ENCODE measurements at places on chromosomes 1 and 21.

DNA sequence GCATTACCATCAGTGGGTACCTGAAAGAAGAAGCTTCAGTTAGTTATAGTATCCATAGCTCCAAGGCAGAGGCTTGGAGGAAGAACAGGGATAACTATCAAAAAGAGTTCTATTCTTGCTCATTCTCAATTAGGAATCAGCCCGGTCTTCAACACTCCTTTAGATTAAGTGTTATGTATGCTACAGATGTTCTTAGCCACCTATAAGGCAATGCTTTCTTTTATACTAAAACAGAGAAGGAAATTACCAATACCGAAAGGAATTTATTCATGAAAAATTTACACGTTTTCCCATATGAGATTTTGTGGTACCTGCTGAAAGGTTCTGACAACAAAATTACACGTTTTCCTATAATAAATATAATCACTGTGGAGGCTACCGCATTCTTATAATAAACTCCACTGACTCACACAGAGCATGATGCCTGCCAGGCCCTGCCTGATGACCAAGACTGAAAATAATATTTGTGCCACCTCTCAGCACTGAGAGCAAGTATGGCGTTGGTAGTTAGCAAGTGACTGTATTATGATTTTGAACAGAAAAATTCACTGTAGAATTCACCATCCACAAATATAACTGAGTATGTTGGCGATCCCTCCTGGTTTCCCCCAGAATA lies 58.3 kb downstream of the APP start:
- DNase-seq: no peak

DNA sequence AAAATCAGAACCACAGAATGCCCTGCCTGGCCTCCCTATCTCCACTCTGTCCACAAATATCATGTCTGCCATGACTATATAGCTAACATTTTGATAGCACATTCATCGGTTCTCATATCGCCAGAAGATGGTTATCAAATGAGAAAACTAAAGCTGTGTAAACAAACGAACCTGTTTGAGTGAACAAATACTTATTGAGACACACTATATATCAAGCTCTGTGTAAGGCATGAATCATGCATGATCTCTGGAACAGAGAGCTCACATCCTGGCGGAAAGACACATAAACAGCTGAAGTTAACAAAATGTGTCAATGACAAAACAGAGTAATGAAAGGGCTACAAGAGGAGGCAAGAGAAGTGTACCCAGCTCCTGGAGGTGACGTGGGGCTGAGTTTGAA lies 13.1 kb downstream of the KCND3 start:
- no peak for DNase-seq

GRCh38 chr1:228334226-228334935 lies 72.3 kb downstream of the TRIM11 start:
- no peak for DNase-seq

- DNase-seq: no peak
Measured at GRCh38 chr1:168392958-168393549, 112.4 kb downstream of the TBX19 start.

- peak; percentile 63 for DNase-seq
Measured at GRCh38 chr1:206734499-206735142, 36.0 kb upstream of the IL19 start.

GRCh38 chr1:228974273-228974672 lies 239.0 kb downstream of the RHOU start:
- DNase-seq: no peak

- no peak for DNase-seq
Measured at GRCh38 chr1:180131510-180131909, 23.2 kb upstream of the QSOX1 start.

DNA sequence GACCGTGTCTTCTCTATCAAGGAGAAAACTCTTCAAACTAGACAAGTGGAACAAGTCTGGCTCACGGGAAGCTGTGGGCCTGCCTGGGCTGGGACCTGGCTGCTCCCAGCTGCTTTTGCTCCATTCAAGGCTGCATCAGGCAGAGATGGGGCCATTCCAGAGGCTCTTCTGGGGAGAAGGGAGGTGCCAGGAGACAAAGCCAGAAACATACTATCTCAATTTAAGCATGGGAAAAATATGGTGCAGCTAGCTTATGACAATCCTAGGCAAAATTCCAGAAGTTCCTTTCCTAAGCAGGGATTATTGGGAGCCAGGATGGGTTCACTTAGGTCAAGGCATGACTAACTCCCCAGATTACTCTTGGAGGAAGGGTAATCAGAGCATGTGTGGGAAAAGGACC lies 90.8 kb upstream of the SLC2A1 start:
- no peak for DNase-seq

- DNase-seq: no peak
Measured at GRCh38 chr1:169624912-169625311, 5.0 kb downstream of the SELP start.

DNA sequence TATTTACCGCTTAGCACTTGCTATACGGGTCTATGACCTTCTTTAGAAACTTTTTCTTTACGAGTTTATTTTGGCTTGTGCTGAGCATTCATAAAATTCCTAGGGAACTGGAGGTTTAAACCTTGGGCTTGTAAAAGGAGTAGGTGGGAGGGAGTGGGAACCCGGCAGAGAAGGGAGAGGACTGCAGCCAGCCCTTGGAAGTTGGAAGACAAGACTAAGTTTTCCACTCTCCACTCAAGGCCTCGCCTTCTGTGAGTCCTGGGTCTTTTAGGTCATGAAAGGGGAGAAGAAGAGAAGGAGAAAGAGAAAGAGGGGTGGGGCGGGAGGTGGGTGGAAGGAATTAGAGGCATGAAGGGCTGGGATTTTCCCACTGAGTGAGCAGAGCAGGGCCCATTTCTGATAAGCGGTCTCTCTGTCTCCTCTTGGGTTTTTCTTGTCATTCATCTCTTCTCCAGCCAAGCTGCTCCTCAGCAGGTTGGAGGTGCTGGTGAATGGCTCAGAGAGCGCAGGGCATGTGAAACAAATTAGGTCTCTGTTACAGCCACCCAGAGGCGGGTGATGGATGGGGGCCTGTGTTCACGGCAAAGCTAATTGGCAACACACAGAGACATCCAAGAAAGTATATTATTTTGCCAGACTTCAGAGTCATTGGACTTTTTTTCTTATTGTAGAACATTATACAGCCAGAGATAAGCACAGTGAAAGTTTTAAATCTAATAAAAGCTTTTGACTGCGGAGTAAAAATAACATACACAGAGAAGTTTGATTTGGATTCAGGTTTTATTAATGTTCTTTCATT lies 247.3 kb downstream of the FOXD2 start:
- peak; percentile 64 for DNase-seq

GRCh38 chr1:95640746-95641145 lies 406.7 kb downstream of the RWDD3 start:
- no peak for DNase-seq

DNA sequence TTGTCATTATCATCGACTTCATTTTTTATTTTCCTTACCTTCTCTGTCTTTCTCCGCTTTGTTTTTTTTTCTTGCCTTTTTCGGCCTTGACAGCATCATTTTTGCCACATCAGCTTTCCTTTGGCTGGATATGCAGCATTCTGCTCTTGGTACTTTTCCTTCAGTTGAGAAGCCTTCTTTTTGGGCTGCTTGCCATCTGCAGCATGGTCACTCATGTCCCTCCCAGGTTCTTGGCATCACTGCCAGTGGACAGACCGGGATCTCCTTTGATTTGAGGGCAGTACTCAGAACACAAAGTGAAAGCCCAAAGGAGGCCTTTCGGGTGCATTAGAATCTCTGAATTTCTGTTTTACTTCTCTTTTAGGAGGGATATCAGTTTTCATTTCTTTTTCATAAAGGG lies 3.7 kb upstream of the PARP1 start:
- no peak for DNase-seq

DNA sequence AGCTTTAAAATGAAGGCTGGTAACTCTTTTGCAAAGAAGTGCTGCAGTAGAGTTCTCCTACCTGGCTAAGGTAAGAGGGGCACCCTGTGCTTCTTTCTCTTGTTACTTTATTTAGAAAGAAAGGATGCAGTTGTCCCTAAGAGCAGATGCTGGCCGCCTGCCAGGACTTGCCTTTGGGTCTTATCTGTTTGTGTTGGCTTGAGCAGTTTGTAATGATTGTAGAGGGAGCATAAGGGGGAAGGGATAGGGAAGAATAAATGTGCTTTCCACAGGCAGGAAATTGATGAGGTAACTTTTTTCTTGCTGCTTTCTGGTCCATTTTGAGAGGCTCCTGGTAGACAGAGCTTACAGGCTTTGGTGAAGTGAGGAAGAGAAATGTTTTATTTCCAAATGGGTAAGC lies 229.6 kb downstream of the HHAT start:
- no peak for DNase-seq

DNA sequence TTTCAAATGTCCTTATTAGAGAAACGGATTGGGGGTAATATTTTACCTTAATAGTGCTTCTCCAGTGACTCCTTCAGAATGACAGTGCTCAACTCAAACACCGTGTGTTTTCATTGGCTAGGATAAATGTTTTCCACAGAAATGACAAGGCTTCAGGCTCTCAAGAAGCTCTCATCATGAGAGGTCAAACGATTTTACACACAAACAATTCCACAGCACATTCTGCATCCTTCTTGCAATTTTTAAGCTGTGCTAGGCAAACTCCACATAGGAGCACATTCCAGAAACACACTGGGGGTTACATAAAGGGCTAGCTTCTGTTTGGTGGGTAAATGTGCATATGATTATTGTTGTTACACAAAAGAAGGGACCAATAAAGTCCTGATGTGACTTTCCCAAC lies 75.5 kb upstream of the IPO9 start:
- no peak for DNase-seq

DNA sequence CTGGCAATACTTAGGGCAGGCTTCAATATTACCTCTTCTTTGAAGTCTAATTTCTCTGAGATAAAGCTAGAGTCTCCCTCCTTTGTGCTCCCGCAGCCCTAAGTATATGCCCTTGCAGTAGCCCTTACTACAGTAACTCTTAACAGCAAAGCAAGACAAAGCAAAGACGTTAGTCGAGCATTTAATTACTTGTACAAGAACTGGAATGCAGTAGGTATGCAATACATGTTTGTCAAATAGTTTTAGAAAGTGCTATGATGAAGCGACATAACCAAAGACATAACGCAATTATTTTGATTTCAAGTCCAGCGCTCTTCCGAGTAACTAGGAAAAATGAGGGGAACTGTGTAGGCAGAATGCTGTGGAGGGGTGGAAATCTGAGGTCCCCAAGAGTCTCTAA lies 1.6 kb downstream of the P3H1 start:
- DNase-seq: no peak

DNA sequence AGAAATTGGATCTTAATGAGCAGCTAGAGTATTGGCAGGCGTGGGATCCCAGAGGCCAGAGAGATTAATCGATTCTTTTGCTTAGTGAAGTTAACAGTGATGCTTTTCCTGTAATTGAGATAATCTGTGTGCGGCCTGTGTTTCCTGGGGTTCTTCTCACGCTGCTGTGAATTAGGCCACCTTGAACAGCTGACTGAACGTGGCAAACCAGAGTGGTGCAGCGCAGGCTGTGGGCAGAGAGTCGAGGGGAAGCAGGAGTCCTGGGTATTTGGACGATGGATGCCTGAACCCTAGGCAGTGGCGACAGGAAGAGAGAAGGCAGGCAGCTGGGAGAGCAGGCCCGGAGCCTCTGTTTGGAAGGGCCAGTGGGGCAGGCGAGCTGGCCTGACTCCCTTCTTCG lies 51.7 kb downstream of the RYR2 start:
- DNase-seq: no peak

GRCh38 chr1:27527223-27527889 lies 37.4 kb upstream of the WASF2 start:
- no peak for DNase-seq

- DNase-seq: peak; percentile 6
Measured at GRCh38 chr1:83857103-83857502, 141.8 kb downstream of the TTLL7 start.

DNA sequence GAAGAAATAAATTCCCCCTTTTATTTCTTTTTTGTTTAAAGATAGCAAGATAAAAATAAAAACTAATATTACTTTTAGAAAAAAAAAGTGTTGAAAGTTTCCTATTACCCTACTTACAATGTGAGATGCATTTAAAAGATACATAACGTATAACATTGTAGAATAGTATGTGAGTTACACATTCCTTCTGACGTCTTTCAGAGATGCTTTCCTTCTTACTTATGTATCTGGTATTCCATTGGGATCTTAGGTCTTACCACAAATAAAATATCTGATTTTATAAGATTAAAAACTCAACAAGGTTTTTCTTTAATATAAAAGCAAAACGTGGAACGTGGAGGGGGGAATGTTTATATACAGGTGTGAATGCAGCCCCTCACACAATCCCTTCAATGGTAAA lies 147.2 kb upstream of the ETS2 start:
- DNase-seq: no peak

DNA sequence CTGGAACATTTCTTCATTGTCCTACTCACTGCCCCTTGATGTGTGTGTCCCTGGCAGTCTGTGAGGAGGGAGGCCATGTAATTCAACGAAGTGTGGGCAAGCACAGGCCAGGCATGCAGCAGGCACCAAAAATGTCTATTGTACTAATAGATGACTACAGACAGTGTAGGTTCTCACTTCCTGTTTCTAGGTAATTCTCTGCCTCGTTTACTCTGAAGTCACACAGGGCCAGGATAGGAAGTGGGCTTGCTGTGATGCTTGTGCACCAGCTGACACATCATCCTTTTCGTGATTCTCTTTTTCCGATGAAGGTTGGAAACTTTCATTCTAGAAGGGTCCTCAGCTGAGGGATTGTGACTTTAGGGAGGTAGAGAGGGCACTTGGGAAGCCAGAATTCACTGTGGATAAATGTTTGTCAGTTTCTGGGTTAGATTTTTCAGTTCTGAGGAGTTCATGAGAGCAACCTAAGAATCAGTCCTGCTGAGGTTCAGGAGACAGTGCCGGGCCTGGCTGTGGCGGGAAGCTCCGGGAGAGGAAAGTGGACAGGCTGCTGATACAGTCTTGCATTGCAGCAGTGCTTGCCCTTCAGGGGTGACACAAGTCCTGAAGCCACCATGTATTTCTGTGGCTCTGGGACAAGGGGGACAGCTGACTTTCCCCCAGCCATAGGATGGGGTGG lies 4.3 kb upstream of the CSF1 start:
- no peak for DNase-seq

DNA sequence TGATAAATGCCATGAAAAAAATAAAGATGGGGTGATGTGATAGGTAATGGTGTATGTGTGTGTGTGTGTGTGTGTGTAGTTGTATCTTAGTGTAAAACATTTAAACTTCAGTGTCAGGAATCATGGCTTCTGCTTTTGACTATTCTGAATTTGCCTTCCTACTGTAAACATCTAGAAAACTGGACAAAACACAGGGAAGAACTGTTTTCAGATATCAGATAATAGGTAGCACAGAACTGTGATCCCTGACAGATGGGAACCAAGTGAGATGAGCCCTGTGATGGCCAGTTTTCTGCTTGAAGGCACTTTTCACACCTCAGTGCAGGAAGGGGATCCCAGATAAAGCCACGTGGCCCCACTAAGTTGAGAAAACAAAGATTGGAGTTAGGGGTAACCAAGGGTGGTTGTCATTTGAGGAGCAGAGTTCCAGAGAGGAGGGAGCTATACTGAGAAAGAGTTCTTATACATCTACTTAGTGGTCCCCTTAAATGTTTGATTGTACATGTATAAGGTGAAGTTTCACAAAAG lies 17.3 kb downstream of the DYRK1A start:
- DNase-seq: no peak

GRCh38 chr21:43361493-43362296 lies 65.2 kb downstream of the SIK1 start:
- no peak for DNase-seq

- peak; percentile 73 for DNase-seq
Measured at GRCh38 chr1:184075055-184076029, 23.8 kb downstream of the TSEN15 start.
